IPS DF 6.9 (cell line): ENCODE measurements at places on chromosomes 6 and 20.

- no peak for DNase-seq
These were observed 133.3 kb upstream of the AGPAT4 start for GRCh38 chr6:161407115-161407514.

DNA sequence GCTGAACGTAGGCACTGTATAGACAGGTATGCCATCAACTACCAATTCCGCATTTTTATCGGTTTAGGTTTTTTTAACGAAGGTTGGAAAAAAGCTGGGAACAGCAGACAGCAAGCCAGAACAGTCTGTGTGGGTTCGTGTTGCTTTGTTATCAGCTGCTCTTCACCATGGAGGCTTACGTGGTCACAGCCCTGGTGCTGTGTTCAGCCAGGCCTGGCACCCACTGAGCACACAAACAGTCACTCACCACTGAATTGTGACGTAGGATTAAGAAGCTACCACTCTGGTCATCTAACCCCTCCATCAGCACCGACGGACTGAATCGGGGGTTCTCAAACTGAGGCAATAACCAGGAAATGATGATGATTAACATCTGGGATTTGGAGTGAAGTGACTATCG lies 13.2 kb downstream of the FAM210B start:
- no peak for DNase-seq

DNA sequence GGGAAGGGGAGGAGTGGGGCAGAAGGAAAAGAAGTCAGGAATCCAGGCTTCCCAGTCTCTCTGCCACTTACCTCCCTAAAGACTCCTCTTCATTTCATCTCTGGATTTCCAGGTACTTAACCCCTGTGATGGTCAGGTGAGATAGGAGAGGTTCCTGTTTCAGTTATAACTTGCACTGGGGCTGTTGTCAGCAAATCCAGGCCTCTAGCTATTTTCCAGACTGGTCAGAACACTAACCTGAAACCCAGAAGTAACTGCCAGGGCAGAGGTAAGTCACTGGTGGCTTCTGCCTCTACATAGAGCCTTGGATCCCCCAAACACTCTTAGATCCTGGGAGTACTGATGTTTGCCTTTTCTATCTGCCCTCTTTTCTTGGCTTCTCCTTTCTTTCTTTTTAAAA lies 233.5 kb upstream of the TAB2 start:
- no peak for DNase-seq

DNA sequence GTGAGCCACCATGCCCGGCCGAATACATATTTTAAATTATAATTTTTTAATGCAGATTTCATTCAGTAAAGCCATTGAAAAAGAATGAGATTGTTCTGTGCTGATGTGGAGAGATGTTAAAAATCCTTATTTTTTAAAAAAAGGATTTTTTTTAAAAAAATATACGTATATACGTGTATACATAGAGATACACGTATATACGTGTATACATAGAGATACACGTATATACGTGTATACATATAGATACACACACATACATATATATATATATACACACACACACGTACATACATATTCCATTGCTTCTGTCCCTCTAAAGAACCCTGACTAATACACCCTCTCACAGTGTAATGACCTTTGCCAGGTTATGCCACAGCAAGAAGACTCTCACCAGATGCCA lies 23.8 kb upstream of the TBC1D7 start:
- DNase-seq = no peak

- DNase-seq = no peak
These were observed 8.0 kb downstream of the ZBTB24 start for GRCh38 chr6:109474995-109475394.
